ENCODE measurements at places on chromosomes 3 and 15.

- DNase-seq = no peak
Measured at GRCh38 chr3:168250415-168250861, 154.7 kb upstream of the GOLIM4 start.

DNA sequence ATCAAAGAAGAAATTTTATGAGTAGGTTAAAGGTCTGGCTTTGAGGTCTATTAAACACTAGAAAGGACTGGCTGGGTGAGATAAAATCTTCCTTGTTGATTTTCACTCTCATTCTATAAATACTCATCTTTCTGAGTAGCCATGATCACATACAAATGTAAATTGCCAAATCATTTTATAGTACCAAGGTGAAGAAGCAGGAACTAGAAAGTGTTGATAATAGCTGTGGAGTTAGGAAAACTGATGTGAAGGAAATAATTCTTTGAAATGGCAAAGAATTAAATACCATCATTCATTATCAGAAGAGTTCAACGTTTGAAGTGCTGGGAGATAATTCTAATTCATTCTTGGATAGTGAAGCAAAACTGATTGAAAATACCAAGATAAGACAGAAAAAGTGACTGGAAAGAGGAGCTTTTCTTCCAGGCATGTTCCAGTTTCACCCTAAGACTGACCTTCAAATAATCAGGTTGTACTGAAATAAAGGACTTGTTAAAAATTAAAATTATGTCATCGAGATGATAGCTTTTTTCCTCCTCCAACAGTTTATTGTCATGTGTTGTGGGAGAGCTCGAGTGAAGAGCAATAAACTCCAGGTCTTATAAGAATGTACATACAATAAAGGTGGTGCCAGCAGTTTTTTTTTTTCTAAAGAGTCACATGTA, 17.4 kb downstream of the THBS1 start:
- DNase-seq = no peak

DNA sequence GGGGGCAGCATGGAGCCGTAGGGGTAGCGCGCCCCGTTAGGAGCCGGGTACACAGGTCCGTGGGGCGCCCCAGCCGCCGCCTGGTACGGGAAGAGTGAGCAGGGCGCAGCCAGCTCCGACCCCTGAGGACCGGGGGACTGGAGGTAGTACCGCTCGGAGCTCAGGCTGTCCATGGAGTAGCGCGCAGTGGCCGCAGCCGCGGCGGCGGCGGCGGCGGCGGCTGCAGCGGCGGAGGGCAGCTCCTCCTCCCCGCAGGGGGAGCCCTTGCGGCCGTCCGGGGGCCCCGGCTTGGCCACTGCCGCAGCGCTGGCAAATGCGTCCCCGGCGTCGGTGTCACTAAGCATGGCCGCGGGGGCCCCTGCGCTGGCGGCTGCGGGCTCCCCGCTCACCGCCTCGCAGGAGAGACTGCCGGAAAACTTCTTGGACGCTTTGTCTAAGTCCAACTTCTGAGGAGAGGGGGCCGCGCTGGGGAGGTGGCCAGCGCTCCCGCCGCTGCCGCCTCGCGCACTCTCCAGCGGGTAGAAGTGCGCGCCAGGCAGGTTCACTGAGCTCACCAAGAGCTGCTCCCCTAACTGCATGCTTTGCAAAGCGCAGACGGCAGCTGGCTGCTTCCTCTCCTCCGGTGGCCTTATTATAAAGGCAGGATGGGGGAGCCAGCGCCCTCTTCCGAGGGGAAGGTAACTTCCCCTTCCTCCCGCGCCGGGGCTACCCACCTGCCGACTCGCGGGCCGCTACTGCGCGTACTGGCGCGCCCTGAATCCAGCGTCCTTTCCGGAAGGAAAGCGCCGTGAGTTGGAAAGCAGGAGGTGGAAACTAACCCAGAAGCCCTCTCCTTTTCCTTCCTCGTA, at the start of gene EOMES:
TSS of gene EOMES (minus strand) at position 607 of the 848 bp plus-strand sequence. CDS start at position 578, 29 bp downstream.
- peak; percentile 56 for DNase-seq

GRCh38 chr3:34157491-34157890, 359.1 kb downstream of the PDCD6IP start:
- no peak for DNase-seq

GRCh38 chr15:61049934-61050333, 179.2 kb downstream of the RORA start:
- DNase-seq = no peak

DNA sequence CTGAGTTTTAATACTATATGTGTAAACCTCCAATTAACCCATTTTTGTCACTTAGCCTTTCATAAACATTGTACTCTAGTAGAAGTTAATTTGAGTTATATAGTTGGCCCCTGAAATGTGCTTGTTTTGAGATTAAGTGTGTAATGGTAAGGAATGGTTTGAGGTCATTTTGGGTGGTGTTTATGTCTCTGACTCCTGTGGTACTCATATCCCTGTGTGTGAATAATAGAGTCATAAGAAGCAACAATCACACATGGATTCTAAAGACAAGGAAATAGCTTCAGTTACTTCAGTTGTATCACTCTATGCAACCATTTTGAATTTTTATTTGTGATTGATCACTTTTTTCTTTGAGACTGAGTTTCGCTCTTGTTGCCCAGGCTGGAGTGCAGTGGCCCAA, 408.5 kb downstream of the MFSD1 start:
- DNase-seq = no peak

- no peak for DNase-seq
Measured at GRCh38 chr15:75062706-75063105, 39.3 kb downstream of the PPCDC start.

- DNase-seq = no peak
Measured at GRCh38 chr3:184944241-184944640, 132.3 kb downstream of the VPS8 start.

DNA sequence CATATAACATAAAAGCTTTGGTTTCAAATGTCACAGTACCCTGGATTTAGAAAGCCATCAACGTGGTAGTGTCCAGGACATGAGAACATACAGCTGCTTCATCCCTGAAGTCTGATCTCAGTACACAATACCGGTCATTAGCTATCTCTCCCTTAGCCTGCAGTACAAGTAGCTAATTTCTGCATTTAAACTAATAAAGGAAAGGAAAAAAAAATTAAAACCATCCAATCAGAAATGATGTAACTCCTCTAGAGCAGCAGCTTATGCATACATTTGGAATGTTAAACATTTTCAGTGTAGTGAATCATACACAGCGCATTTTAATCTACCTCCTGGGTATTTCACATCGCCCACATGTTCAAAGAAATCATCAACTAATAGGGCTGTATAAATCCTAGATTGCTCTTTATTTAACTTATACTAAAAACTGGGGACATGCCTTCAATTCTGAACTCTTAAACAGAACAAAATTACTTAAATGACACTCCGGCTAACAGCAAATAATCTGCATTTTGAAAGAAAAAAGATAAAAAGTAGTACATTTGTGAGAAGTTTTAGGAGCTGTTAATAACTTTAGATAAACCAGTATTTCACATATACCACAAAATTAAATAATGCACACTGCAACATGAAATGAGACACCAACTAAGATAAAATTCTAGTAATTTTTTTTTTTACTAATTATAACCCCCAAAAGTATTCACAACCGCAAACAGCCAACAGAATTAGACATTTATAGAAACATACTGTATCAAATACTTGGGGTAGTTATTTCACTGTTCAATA, 3.7 kb downstream of the IGF2BP2 start:
- DNase-seq = peak; percentile 93

DNA sequence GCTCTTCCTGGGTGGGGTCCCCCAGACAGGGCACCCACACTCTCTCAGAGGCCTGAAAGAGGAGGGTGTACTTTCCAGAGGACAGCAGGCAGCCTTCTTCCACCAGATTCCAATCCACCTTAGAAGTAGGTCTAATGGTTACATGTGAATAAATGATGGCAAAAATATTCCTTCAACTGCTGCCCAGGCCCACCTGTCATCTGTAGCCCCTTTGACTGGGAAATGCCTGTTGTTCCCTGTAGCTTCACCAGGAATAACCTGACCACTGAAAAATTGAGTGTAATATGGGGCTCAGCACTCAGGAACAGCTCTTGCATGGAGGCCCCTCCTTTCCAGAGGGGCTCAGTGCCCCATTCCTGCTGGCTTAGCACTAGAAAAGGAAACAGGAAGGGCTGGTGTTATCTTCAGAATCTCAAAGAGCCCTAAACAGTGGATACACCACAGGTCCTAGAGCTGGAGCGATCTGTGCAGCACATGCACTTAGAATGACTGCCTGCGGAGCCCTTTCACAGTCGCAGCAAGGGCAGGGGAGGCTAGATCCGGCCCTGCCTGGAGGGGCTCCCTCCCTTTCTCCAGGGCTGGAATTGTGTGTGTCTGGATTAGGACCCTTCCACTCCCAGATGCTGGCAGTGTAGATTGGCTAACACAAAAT, 32.1 kb downstream of the SLC22A14 start:
- DNase-seq = no peak

- DNase-seq = no peak
Measured at GRCh38 chr15:76303909-76304308, 7.4 kb downstream of the ETFA start.

DNA sequence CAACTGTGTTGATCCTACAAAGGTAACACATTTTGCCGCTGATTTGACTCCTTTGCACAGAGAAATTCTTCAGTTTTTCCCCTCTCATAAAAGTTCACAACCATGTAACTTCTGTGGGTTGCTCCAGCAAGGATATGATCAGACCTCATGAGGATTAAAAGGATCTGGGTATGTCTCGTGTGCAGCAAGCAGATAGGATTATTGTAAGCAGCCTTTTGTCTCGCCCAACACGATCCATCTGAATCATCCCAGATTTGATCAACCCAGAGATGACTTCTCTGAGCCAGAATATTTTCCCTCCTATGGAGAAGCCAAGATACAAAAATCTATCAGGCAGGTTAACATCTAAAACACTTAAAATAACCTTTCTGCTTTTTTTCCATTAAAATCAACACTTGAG, 12.8 kb upstream of the BNIP2 start:
- DNase-seq = no peak

DNA sequence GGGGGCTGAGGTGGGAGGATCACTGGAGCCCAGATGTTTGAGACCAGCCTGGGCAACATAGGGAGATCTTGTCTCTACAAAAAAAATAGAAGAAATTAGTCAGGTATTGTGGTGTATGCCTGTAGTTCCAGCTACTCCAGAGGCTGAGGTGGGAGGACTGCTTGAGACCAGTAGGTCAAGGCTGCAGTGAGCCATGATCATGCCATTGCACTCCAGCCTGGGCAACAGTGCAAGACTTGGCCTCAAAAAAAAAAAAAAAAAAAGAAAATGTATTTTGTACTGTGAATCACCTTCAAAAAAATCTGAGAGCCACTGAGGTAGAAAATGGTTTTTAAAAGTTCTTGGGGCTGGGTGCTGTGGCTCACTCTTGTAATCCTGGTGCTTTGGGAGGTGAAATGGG, 4.6 kb downstream of the SNX4 start:
- DNase-seq = no peak

GRCh38 chr3:187850258-187850921, 105.1 kb upstream of the BCL6 start:
- DNase-seq = no peak

- DNase-seq = no peak
Measured at GRCh38 chr3:9679476-9680080, 24.1 kb upstream of the CPNE9 start.

DNA sequence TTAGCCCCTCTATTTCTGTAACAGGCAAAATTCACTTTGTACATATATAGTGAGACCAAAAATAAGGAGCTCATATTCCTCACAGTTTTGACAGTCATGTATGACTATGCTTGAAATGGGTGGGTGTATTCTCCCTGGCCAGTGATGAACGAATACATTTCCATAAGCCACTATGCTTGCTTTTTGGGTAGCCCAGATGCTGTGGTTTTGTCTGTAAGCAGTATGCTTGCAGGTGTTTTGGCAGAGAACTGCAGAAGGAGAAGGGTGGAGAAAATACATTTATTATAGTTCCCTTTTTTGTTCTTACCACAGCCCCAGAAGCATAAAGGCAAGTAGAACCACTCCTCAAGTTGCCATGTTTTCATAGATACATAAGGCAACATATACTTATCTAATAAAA, 131.2 kb downstream of the RBMS3 start:
- DNase-seq = no peak

DNA sequence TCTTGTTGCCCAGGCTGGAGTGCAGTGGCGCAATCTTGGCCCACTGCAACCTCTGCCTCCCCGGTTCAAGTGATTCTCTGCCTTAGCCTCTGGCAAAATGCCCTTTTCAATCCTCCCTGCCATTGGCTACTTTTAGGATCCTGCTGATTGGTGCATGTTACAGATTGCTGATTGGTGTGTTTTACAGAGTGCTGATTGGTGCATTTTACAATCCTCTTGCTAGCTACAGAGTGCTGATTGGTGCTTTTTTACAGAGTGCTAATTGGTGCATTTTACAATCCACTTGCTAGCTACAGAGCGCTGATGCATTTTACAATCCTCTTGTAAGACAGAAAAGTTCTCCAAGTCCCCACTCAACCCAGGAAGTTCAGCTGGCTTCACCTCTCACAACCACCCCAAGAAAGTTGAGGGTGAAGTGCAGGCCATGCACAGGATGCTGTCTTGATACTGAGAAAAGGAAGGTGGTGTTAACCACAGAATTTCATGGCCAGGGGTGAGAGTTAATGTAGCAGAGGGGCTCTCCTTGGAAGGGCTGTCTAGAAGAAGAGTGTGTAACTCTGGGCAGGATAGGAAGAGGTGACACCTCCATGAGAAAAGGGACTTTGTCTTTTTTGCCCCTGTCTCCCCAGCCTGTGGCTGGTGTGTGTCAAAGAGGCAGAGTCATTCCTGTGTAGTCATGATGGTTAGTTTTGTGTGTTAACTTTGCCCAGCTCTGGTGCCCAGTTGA, 145.9 kb downstream of the APBA2 start:
- no peak for DNase-seq

GRCh38 chr3:52004163-52004787, 8.6 kb upstream of the RPL29 start:
- no peak for DNase-seq

- no peak for DNase-seq
Measured at GRCh38 chr15:78263351-78263781, 996 bp upstream of the DNAJA4 start.

GRCh38 chr3:24521420-24522145, 26.9 kb upstream of the THRB start:
- no peak for DNase-seq

DNA sequence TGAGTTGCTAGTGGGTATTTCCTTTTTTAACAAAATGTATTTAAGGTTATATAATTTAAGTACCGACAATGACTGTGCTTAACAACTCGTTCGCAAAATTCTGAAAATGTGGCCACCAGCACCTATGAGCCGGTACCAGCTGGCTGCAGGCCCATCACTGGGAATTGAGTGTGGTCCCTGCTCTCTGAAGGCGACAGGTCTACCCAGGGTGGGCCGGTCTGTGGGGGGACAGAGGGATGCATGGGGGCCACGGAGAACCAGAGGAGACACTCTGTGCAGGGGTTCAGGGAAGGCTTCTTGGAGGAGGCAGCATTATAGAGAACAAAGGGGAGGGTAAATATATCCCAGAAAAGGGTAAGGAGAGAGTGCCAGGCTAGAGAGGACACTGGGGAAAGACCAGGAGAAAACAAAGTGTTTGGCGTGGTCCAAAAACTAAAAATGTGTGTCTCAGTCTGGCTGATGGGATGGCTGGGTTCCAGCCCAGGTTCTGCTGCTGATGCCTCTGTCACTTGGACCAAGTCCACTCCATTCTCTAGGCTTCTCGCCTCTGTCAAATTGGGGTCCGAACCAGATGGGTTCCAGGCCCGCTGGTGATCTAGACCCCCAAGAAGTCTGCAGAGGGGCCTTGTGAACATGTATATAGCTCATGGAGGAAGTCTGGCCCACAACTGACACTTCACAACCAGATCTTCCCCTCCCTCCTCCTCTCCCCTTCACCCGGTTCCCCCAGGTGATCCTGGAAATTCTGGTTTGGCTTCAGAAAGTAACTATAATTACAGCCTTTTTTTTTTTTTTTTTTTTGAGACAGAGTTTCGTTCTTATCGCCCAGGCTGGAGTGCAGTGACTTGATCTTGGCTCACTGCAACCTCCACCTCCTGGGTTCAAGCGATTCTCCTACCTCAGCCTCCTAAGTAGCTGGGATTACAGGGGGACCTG, 10.7 kb upstream of the CYP11A1 start:
- no peak for DNase-seq
